ENCODE measurements at places on chromosomes 11 and 22. TPM values are rescaled to one million over a fixed set of nuclear protein-coding genes. Genes with fewer than 3 reads are reported as not detected.

DNA sequence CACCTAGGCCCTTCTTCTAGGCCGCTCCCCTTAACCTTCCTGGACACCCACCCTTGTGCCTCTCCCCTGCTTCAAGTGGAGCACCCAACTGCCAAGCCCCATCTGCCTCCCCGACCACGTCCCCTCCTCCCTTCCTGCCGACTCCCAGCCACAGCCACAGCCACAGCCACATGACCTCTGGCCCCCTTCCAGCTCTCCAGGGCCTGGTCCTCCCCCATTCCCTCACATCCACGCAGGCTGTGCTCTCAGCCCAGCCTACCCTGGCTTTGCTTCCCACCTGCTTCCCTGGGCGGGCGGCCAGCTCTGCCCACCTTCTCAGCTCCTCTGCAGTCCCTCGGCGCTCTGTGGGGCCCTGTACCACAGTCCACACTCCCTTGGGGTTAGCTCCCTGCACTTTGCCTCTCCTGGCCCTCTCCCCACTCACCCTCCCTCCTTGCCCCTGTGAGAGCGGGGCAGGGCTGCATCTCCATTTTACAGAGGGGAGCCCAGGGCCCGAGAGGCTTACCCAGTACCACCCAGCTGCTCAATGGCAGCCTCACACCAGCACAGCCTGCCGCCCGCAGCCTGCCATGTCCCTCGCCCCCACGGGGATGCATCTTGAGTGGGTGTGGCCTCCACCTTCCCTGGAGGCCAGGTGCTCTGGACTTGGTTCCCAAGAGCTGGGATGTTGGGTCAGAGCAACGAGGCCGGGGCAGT is 20.3 kb downstream of the PARVG start:
- DNase-seq: no peak

DNA sequence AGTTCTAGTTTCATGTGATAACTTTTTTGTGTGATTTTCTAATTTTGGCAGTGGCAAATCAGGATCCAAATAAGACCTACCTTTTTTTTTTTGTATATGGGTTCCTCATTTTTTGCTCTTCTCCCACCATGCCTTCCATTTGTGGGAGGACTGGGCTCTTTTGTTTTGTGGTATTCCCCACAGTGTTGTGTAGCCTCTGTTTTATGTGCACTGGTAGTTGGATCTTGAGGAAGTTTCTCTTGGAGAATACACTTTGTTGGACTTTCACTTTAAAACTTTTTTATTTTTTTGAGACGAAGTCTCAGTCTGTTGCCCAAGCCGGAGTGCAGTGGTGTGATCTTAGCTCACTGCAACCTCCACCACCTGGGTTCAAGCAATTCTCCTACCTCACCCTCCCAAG is 39.7 kb downstream of the PPP6R3 start:
- no peak for DNase-seq

- DNase-seq: no peak
These were observed 940 bp upstream of the C11orf91 start for GRCh38 chr11:33701302-33702230.

GRCh38 chr11:36317992-36318391 is 21.9 kb downstream of the PRR5L start:
- no peak for DNase-seq

DNA sequence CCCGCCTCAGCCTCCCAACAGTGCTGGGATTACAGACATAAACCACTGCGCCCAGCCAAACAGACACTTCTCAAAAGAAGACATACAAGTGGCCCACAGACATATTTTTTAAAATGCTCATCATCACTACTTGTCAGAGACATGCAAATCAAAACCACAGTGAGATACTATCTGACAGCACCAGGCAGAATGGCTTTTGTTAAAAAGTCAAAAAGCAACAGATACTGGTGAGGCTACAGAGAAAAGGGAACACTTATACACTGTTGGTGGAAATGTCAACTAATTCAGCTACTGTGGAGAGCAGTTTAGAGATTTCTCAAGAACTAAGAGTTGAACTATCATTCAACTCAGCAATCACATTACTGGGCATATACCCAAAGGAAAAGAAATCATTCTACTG is 67.0 kb downstream of the ARHGAP20 start:
- DNase-seq: no peak

DNA sequence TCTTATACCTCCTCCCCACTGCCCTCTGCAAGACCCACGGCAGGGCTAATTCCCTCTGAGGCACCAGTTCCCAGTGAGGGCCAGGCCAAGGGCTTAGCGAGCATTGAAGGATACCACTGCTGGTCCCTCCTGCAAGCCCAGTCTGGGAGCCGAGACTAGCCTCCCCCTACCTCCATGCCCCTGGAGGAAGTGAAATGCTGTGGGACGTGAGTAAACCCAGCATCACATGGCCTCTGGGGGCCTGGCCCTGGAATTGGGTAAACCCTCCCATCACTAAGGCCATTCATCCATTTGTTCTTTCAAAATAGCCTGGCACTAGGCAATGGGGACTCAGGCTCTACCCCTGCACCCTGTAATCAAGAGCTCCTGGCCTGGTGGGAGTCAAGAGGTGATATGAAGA is 24.7 kb downstream of the ARAP1 start:
- DNase-seq: no peak

DNA sequence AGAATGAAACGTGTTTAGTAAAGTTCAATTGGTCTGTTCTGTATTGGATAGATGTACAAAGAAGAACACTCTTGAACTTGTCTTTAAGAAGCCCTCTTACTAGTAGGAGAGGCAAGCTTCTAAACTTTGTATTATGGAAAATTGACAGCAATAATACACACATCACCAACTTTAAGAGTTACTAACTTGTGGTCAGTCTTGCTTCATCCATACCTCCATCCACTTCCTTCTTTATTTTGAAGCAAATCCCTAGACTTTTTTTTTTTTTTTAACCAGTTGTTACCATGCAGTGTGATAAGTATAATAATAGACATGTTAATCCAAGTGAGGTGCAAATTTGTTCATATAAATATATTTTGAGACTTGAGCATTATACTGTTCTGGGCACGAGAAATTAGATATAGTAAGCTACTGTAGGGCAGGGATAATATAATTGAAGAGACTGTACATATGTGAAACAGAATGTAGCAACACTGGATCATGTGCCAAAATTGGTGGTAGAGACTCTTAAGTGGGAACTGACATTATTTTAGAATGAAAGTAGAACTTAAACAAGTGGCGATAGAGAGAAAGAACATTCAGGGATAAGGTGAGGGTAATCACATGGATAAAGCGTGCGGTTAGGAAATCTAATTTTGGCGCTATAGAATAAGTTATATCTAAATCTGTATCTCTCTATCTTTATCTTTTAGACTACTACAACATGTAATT is 6.5 kb downstream of the FAR1 start:
- DNase-seq: no peak

- no peak for DNase-seq
These were observed 13.7 kb upstream of the GNB1L start for GRCh38 chr22:19868333-19868732.

DNA sequence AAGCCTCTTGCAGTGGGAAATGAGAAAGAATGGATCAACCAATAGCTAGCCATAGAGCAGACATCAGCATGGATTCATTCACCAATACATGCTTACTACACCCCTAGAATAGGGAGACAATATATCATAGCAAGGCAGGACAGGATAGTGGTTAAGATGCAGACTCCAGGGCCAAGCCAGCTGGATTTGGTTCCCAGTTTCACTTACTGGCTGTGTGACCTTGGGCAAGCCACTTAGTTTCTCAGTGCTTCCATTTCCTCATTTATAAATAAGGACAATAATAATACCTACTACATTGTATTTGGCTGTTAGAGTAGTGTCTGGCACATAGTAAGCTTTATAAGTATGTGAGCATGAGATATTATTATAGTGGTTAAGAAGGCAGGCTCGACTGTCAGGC is 7.1 kb downstream of the DCHS1 start:
- DNase-seq: no peak

DNA sequence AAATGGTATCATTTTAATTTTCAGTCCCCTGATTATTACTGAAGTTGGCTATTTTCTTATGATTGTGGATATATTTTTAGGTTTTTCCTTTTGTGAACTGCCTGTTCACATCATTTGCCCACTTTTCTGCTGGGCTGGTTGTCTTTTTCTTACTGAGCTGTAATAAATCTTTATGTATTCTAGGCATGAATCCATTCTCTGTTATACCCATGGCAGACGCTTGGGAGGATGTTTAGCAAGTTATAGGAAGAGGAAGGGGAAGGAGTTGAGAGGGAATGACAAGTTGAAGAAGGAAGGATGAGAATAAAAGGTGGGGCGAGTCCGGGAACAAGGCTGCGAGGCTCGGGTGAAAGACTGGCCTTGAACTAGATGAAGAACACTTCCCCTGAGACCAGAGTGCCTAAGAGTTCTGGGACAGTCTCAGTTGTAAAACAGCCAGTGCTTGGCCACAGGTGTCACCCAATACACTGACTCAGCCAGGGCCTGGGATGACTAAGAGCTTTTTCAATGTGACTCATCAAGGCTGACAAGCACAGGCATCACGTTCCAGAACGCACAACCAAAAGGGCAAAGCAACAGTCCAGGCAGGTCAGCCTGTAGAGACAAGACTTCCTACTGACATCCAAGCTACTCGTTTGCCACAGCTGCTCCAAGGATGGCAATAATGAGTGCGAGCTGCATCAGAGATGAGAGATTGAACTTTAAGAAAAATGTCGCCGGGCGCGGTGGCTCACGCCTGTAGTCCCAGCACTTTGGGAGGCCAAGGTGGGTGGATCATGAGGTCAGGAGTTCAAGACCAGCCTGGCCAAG is 35.2 kb downstream of the LRFN4 start:
- no peak for DNase-seq

DLG2 gene
- 1.3 TPM for polyA plus RNA-seq

TMEM135 gene
- polyA plus RNA-seq: 1.1 TPM

APOBEC3B gene
- 0.49 TPM for polyA plus RNA-seq

ACCSL gene
- polyA plus RNA-seq: not detected

FREY1 gene
- polyA plus RNA-seq: not detected
